Stimulated activated CD4-positive, alpha-beta T cell treated with anti-CD3 and anti-CD28 coated beads, TNF-alpha, amount 100 ng/mL, for 48 hours (primary cell): ENCODE measurements at places on chromosomes 12 and 14.

DNA sequence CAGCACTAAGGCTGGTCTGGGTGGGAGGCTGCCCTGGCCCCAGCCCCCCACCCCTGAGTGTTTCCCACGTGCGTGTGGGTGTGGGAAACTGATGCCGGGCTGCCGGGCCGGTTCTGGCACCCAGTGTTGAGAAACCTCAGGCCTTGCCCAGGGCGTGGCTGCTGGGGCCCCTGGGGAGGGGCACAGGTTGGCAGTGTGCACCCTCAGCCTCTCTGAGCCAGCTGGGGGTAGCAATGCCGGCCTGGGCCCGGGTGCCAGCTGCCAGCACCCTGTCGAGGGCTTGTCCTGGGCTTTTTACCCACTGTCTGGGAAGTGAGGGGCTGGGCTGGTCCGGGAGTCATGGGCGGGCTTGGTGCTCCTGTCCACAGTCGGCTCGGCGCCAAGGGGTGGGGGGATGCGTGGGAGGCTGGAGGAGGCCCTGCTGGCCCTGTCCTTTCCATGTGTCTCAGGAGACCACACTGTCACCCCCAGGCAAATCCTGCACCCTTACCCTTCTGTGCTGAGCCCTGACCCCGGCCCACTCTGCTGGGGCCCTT lies 15.7 kb downstream of the ASPG start:
- DNase-seq = no peak

DNA sequence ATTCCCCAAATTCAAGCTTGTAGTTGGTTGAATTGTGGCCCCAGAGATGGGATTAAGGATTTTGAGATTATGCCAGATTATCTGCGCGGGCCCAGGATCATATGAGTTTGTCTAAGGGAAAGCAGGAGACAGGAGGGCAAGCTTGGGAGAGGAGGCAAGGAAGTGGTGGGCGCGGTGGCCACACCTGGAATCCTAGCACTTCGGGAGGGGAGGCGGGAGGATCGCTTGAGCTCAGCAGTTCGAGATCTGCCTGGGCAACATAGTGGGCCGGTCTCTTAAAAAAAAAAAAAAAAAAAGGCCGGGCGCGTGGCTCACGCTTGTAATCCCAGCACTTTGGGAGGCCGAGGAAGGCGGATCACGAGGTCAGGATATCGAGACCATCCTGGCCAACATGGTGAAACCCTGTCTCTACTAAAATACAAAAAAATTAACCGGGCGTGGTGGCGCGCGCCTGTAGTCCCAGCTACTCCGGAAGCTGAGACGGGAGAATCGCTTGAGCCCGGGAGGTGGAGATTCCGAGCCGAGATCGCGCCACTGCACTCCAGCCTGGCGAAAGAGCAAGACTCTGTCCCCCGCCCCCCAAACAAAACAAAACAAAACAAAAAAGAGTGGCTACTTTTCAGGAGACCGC lies 881 bp upstream of the PUS1 start:
- DNase-seq = no peak

DNA sequence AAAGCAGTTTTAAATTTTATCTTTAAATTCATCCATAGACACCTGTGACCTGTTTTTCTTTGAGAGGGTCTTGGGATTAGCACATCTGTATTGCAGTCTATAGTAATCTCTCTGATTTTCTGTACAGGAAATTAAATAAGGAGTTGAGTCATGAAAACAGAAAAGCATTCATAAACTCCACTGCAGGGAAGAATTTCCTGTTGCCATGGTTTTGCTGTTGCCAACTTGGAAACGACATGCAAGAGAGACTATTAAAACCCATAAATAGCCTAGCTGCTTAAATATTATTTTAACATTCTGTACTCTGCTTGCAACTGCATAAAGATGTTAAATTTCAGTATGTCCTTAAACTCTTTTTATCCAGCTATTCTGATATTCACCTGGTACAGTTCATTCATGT lies 281.0 kb upstream of the RGS6 start:
- no peak for DNase-seq

DNA sequence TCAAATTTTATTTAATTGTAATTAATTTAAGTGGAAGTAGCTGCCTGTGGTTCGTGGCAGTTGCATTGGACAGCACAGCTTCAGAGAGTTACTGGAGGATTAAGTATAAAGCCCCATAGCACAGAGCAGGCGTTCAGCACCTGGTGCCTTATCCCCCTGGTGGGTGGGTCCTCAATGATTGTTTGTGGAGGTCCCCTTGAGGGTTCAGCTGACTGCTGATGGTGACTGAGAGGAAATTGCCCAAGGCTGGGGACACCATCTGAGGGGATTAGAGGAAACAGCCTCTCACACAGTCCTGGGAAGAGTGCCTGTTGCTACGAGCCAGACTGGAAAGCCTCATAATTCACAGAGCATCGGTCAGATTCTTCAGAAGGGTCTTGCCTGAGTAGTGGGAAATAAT lies 83.4 kb upstream of the NOS1 start:
- no peak for DNase-seq

DNA sequence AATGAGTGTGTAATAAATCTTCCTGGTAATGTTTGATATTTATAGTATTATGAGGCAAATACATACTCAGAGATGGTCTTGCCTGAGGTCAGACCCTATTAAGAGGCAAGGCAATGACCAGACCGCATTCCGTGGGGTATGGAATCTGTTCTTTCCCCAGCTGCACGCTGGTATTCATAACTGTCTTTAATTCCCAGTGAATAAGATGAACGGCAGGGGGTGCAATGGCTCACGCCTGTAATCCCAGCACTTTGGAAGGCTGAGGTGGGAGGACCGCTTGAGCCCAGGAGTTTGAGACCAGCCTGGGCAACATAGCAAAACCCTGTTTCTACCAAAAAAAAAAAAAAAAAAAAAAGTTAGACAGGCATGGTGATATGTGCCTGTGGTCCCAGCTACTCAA lies 44.6 kb downstream of the ERO1A start:
- DNase-seq = no peak

GRCh38 chr12:98594050-98594835 lies 757 bp downstream of the SLC25A3 start:
- no peak for DNase-seq

DNA sequence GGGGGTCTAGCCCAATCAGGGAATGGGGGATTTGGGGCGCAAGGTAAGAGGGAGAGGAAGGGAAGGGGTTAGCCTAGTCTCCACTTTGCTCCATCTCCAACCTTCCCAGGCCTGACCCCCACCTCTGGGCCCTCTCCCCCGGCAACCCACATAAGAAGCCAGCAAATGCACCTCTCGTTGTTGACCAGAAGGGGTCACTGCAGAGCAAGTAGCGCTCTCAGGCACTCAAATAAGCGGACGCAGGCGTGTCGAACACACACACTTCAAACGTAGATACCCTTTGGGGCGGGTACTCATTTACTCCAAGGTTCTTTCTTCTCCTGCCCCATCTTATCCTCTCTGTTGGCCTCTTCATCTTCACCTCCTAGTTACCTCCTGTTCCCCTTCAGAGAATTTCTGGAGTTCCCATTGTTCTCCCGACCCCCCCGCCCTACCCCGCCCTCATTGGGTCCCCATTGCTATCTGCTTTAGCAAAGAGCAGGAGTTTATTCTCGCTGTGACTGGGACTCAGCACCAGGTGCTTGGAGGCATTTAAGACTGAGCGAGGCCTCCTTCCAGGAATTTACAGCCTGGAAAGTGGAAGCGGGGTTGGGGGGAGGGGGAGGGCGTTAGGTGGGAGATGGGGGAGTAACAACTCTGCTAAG lies 1.5 kb upstream of the SRRM4 start:
- DNase-seq = peak; percentile 2

- no peak for DNase-seq
These were observed 30.1 kb downstream of the PSEN1 start for GRCh38 chr14:73166399-73166798.

GRCh38 chr14:90397425-90398314 lies 841 bp downstream of the CALM1 start:
- peak; percentile 35 for DNase-seq

GRCh38 chr12:70553391-70553859 lies 83.8 kb downstream of the PTPRB start:
- DNase-seq = no peak

DNA sequence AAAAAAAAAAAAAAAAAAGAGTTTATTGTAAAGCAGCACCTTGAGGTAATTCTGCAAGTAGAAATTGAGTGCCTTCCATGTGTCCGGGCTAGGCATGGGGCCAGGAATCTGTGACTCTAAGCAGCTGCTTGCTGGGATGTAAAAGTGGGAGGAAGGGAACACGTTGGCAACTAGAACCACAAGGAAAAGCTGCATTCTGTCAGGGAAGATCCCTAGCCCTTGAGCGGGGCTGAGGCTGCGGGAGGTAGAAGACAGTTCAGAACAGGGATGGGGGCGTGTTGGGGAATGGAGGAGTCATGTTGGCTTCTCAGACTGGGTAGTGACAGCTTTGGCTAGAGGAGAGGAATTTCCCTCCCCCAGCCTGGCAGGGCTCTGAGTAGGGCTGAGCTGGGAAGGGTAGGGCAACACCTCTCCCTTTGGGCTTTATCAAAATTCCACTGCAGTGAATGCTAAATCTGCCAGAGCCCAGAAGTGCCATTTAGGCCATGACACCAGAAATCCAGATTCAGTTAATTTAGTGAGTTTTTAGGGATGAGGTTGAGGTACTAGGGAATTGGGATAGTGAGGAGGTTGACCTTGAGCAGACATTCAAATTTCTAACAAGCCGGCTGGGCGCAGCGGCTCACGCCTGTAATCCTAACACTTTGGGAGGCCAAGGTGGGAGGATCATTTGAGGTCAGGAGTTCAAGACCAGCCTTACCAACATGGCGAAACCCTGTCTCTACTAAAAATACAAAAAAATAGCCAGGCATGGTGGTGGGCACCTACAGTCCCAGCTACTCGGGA lies 3.4 kb upstream of the TRAFD1 start:
- DNase-seq = no peak

DNA sequence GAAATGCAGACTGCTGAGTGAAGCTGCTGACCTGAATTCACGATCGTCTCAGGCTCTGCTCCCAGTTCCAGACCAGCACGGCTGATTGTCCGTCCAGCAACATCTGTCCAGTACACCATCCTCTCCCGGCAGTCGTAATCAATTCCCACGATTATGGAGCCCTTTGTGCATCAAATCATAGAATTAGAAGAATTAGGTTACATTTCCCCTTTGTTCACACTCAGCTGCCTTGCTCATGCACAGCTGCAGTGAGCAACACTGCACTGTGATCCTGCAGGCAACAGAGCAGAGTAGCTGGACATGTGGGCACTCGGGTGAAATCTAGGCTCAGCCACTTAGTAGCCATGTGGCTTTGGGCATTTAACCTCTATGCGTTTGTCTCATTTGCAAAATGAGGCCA lies 22.2 kb downstream of the RTRAF start:
- DNase-seq = no peak

DNA sequence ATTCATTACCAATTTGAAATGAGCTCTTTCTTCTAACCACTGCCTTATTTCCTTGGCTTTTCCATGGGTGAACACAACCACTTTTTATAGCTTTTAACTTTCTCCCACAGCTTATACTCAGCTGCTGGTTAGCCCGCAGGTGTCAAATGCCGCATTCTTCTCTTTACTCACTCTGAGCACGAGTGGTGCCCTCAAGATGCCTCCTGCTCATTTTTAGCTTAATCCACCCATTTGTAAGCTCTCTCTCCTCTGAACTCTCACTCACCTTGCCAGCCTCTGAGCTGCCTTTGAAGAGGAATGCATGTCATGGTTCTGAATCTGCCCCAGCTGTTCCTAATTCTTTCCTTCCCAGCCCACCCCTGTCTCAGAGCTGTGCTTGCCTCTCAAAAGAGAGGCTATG lies 449.4 kb upstream of the PRICKLE1 start:
- DNase-seq = no peak

DNA sequence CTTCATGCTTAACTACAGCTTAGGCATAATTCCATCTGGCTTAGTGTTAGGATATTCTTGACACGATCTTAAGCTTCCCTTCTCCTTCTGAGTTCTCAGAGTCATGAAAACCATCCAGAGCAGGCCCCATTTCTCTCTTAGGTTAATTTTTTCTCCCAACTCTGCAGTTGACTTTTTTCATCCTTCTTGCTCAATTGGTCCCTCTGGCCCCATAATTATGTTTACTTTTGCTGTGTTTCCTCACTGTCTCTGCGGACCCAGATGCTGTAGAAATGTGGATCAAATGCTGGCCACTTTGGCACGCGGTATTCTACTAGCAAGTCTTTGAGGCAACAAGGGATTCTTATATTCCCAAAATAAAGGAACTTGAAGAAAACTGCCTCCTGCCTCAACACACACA lies 9.5 kb downstream of the TMEM132C start:
- no peak for DNase-seq

DNA sequence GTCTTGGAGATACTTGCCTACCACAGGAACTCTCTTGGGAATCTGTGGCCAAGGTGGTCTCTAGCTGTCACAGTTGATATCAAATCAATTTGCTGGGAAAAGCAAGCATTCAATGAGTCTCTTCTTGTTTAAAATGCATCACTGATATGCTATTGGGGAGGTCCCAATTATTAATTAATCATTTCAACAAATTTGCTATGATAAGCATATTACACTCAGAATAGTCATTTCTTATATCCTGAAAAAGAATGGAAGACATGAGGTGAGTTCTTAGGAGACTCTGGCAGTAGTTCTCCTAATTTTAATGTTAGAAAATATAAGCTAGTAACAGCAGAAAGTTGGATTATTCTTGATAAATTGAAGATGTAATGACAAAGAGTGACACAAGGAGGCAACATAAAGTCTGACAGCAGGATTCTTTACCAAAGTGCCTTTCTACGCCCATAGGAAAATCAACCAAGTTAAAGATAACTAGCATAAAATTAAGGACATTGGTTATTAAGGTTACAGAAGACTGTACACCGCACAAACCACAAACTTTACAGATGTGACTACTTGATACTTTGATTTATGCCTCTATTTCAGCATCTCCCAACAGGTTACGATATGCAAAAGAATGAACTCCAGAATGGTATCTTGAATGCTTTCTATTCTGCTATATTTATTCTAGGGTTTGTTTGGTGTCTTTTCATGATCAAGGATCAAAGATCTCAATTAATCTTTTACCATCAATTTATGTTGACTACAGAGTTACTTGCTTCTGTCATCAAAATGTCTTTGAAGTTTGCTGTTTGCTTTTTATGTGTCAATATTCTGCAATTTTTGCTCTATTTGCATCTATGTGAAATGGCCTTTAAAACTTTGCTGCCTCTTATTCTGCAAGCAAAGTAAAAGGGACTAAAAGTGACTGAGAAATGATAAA lies 349.6 kb upstream of the CLEC14A start:
- DNase-seq = no peak

GRCh38 chr14:88613552-88614010 lies 50.7 kb downstream of the ZC3H14 start:
- DNase-seq = no peak

- DNase-seq = no peak
These were observed 98.7 kb upstream of the PDZRN4 start for GRCh38 chr12:41089438-41089837.
